Thymus (tissue), 14 donors: ENCODE measurements at places on chromosomes 7 and 10. TPM values are rescaled to one million over a fixed set of nuclear protein-coding genes. Genes with fewer than 3 reads are reported as not detected.

Gene SPDYE1
- not detected for polyA plus RNA-seq

Gene CALML5
- 368 TPM for polyA plus RNA-seq

GRCh38 chr7:70033226-70033625 is 435.0 kb downstream of the AUTS2 start:
- DNase-seq: no peak

DNA sequence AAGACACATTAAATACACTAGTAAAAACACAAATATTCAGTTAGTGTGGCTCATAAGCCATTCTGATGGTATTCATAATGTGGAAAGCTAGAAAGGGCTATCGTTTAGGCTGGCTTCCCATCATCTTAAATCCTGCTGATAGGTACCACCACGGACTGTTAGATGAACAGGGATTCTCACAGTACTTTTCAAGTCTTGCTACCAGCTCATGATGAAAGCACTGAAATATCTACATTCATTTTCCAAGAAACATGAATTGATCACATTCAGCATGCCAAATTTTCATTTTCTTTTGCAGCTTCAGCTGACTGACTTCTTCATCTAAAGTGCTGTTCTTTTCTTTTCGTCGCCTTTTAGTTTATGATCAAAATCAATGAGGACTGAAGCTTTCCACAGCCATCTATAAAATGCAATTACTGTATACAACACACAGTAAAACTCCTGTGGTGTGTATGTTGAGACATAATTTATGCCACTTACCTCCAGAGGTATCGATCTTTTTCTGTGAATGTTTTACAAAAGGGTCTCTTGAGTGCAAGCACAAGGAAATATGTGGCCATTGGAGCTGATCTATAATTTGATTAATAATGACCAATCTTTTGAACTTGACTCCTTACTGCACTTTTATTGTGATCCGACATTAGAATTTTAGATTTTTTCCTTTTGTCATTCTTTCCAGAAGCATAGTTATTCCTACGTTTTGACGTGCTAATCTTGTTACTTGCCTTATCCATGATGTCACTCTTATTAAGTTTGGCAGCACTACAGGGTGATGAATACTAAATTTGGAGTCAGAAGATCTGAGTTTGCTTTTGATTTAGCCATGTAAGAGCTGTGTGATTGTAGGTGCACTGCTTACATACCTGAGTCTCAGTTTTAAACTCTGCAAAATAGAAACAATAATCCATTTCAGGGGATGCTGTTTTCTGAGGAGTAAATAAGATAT is 58.4 kb downstream of the NXPH1 start:
- DNase-seq: no peak

- DNase-seq: peak; percentile 69
These were observed 15.6 kb downstream of the ASB4 start for GRCh38 chr7:95501261-95501832.
